ENCODE measurements at places on chromosomes 3 and 15.

GRCh38 chr15:35479423-35479822 lies 66.5 kb downstream of the DPH6 start:
- DNase-seq, result no peak

GRCh38 chr3:40925231-40925630 lies 274.1 kb upstream of the CTNNB1 start:
- DNase-seq, result no peak

DNA sequence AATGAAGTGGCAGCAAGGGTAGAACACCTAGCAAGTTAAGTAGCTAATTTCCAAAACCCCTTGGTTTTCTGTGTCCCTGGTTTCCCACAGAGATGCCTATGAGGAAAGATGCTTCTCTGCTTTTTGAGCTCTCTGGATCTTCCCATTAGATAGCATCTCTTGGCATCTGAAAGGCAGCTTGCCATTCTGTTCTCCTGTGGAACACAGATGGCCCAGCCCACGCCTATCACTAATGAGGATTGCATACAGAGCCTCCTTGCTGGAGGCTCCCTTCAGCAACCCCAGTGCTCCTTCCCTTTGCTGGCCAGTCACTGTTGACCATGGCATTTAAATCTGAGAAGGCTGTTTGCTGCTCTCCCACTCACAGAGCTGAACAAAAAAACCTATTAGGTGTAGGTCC lies 34.4 kb upstream of the ETV5 start:
- DNase-seq, result no peak

DNA sequence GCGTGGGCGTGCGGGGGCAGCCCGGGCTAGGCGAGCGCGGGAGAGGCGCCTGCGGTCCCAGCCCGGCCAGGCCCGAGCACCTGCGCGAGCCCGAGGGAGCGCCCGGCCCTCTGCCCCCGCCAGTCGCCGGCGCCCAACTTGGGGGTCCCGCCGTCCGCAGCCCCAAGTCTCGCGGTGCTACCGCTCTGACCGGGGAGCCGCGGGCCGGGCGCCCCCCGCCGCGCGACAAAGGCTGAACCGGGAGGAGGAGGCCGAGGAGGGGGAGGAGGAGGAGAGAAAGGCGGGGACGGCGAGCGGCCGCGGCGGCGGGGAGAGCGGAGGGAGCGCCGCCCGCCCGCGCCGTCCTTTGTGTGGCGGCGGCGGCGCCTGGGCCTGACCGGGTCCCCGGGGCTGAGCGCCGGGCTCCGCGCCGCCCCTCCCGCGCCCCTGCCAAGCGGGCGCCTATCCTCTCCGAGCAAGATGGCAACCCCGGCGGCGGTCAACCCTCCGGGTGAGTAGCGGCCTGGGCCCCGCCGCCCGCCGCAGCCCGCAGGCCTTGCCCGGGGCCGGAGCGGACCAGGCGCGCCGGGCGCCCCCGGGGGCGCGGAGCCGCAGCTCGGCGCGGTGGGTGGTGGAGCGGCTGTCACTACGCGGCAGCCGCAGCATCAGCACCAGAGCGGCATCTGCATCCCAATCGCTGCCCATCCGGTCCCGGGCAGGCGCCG lies at the start of gene ARNT2:
Gene ARNT2, plus strand, starts transcription at position 326 of the 704 bp plus-strand sequence. Its CDS starts 134 bp downstream, at position 460.
- DNase-seq, result no peak

- no peak for DNase-seq
Observed at GRCh38 chr15:31433091-31433490, 106.5 kb downstream of the KLF13 start.

All from T follicular helper cell (primary cell).